ENCODE measurements at places on chromosomes 3 and 15.

- peak; percentile 49 for DNase-seq
Observed at GRCh38 chr15:90465930-90466567, 63.7 kb upstream of the CRTC3 start.

DNA sequence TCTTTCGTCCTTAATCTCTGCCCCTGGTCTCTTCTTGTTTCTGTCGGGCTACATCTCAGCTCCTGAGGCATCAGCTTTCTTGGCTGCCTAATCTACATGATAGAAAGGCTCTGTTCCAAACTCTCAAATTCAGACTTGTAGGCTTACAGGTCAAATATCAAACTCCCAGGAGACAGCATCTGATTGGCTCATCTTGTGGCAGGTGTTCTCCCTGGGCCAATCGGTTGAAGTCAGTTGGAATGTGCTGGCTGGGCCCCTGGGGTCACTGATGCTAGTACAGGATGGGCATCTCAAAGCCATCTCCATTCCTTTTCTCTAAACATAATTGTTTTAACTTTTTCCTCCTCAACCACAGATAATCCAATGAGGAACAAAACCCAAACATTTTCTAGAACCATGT is 198.7 kb downstream of the CNTN3 start:
- DNase-seq, result no peak

DNA sequence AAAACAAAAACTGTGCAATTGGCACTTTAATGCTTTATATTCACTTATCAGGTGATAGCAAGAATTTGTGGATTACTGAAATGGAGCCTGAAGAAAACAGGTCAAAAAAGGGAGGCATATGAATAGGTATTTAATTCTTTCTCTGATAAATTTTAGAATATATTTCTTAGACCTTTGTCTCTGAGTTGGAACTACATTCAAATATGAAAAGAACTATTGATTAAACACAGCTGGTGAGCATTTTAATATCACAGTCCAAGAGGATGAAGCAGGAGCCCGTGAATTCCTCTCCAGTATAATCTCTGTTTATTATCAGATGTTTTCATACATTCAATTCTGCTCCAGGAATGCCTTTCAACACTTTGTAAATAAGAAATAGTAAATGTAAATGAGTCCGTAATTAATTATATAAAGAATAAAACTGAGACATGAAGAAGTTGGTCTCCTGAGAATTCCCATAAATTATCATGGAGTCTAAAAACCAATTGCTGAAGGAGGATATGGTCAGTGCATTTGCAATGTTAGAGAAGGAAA is 86.3 kb upstream of the ARHGEF26 start:
- DNase-seq, result no peak

DNA sequence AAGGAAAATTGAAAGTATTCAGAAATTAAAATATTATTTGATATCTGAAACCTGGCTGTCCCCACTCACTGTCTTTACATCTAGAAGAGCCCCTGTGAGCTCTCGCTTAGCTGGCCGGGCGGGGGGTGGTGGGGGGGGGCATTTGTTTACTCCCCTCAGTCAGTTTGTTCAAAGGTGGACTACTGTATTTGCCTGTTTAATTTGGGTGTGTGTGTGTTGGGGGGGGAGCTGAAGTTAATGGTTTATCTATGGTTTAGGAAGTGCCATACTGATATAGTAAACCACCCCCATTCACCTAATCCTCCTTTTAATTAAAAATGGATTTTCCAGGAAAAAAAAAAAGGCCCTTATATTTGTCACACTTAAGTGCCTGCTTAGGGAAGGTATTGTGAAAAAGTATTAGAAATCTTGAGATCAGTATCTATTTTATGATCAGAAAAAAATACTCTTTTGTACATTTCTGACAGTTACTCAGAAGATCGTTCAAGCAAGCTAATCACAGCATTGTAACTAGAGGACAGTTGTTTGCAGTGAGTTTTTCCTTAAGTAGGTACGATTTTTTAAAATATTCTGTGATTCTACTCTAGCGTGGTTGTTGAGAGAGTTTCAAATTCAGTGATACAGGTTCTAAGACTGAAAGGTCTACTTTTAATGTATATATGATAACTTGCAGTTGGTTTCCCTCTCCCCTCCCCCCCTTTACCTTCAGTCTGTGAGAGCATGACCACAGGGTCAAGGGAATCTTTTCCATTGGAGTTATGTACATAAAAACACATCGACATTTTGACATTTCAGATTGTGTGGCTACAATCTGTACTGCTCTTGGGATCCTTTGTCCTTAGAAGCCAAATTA is 8.5 kb downstream of the NR2F2 start:
- no peak for DNase-seq

DNA sequence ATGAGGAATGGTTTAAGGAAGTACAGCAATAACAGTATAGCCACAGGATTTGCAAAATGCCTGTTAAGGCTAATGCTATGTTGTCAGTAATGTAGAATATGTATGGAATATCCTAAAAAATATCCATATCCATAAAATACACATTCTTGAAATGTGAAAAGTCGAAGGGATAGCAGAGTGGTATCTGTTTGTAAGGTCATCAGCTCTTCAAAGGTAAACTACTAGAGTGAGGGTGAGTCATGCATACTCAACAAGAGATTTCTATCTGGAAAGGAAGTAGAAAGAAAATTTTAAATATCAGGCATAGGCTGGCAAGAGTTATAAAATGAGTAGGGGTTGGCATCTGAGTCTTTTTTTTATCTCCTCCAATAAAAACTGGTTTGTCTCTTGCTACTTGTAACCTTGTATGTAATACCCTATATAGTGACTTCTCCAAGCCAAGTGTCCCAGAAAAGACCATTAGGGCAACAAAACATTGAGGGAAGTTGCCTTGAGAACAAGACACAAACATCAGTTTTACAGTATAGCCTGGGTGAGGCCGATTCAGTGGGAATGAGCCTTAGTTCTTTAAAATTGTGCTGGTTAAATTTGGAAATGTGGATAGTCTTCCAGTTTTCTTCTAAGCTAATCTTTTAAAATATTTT is 103.1 kb downstream of the SPATA16 start:
- peak; percentile 37 for DNase-seq

GRCh38 chr3:50221411-50222168 is 14.4 kb upstream of the GNAI2 start:
- no peak for DNase-seq

DNA sequence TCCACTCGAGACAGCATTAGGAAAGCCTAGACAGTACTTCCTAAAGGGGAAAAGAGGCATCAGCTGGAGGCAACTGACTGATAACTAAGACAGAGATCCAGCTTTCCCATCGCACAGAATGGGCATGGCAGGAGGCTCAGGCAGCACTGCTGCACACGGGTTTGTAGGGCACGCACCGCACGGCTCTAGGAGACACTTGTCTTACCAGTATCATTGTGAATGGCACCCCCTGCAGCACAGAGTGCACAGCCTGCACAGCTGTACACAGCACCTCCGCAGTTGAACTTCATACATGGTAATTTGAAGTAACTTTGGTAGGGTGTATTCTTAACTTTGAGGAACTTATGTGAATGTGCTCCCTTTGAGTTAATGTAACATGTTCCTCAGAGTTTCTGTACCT is 281.6 kb downstream of the PLCL2 start:
- no peak for DNase-seq

GRCh38 chr15:68677996-68678395 is 99.2 kb downstream of the CORO2B start:
- DNase-seq, result no peak

GRCh38 chr3:134567605-134568004 is 81.7 kb downstream of the CEP63 start:
- DNase-seq, result peak; percentile 69

- DNase-seq, result peak; percentile 7
Observed at GRCh38 chr3:82410366-82410765, 648.9 kb upstream of the GBE1 start.

DNA sequence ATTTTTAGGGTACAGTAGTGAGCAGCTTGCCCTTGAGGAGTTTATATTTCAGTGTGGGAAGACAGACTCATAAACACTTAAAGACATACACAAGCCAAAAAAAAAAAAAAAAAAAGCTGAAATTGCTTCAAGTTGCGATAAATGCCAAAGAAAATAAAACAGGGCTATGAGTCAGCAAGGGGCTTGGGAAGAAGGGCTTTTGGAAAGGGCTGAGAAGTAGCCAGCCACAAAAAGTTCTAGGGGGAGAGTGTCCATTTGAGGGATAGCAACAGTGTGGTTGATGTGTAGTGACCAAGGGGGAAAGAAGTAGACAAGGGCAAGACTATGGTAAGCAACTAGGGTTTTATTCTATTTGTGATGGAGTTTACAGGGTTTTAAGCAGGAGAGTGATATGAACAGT is 185.5 kb downstream of the ADAMTS9 start:
- no peak for DNase-seq

DNA sequence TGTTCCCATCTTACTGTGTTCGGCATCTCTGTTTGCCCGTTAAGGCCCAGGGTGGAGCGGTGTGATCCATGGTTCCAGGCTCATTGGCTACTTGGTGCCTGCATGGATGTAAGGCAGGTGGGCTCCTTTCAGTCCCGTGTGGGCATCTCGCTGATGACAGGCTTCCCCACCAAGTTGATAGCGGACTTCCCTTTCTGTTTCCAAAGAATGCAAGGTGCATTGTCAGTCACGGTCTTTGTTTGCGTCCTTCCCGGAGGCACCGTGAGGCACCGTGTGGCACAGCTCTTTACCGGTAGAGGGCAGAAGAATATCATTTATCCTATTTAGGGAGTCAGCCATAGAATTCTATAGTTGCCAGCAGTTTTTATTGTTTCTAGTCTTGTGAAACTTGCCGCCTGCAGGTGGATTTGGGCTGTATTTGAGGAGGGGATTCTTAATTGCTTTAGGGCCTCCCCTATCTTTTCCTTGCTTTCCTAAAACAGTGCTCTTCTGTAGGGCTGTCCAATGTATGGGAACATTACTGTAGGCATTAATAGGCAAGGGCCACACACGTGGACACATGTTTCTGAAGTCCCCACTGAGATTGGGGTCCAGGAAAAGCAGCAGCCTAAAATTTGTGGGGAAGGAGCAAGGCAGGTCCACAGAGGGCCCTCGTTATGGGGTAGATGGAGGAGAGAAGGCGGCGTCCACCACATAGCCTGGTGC is 244.1 kb downstream of the SLCO3A1 start:
- DNase-seq, result peak; percentile 62

DNA sequence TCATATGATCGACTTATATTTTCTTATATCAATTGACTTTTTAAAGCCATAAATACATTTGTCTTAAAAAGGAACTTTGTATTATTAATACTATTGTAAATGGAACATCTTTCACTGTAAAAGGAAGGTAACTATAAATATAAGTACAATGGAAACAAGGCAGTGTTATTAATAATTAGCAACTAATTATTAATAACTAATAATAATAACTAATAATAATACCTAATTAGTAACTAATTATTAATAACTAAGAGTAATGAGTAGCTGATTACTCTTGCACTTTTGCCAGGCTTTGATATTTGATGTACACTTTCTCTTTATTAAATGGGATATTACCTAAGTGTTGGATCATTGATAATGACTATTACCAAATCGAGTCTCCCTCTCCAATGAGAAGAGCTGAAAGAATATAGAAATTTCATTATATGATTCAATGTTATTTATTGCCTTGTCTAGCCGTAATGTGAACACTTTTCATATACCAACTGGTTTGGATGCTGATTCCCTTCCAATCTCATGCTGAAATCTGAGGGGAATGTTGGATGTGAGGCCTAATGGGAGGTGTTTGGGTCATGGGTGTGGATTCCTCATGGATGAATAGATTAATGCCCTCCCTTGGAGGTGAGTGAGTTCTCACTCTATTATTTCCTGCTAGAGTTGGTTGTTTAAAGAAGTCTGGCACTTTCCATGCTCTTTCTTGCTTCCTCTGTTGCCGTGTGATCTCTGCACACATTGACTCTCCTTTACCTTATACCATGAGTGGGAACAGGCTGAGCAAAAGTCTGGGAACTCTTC is 202.1 kb upstream of the ZBTB20 start:
- peak; percentile 22 for DNase-seq

DNA sequence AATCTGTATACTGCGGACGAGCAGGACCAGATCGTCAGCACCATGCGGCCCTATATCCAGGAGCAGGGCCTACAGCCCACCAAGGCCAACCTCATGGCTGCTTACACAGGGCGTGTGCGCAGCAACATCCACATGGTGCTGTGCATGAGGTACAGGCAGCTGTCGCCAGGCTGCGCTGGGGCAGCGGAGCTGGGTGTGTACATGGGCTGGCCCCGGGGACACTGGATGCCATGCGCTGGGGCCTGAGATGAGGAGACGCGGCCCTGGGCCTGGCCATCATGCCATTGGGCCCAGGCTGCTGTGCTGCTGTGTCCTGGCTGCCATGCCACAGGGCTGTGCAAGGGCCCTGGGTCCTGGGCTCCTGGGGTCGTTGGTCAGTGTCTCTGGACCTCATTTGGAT is 61.5 kb downstream of the SEMA3G start:
- no peak for DNase-seq

DNA sequence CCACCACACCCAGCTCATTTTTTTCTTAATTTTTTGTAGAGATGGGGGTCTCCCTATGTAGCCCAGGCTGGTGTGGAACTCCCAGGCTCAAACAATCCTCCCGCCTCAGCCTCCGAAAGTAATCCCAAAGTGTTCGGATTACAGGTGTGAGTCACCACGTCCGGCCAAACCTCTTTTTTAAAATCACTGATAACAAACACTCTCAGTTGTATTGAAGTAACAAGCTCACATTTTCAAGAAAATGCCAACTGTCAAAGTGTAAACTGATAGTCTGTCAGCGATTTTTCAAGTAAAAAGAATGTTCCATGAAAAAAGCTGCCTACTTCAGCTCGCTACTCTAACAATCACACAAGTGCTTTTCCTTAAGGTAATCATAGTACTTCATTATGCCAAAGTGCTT is 33.4 kb downstream of the UBXN7 start:
- DNase-seq, result no peak

DNA sequence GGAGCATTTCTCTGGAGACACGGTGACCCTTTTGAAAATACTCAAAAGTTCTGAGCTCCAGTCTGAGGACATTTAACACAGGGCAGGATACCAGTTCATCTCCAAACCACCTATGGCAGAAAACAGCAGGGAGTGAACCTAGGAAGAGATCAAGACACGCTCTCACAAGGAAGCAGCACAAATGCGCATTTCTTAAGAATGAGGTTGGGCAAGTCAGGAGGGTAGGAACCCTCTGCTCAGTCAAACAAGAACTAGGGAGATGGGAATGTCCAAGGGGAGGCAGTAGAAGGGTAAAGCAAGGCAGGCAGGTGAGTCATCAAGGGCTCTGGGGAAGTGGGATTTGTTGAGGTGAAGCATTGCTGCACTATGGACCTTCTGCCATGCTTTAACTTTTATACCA is 60.3 kb upstream of the PSMD6 start:
- DNase-seq, result peak; percentile 64

GRCh38 chr3:188220097-188220788 is 66.3 kb downstream of the LPP start:
- DNase-seq, result no peak

GRCh38 chr15:51917493-51917892 is 54.1 kb downstream of the LEO1 start:
- DNase-seq, result peak; percentile 45

DNA sequence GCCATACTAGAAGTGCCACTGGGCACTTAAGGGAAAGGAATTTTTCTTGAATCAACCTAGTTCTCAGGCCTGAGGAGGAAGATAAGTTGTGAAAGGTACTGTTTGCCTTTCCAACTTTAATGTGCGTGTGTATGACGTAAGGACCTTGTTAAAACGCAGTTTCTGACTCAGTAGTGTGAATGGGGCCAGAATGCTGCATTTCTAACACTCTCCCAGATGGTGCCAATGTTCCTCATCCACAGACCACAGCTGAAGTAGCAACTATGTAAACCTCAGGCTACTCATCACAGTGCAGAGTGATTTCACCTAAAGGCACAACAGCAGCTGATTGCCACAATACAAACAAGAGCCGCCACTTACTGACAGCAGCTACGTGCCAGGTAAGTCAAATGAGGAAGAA is 103.6 kb downstream of the OTOL1 start:
- no peak for DNase-seq

Measured in kidney tubule cell (primary cell).